Left ventricle myocardium inferior (tissue), 1 donor: ENCODE measurements at places on chromosomes 2 and 18. TPM values are rescaled to one million over a fixed set of nuclear protein-coding genes. Genes with fewer than 3 reads are reported as not detected.

- DNase-seq, result no peak
These were observed 4.6 kb downstream of the CHST10 start for GRCh38 chr2:100412881-100413321.

The GALNT5 gene
- total RNA-seq, result 0.19 TPM

GRCh38 chr18:55109818-55110414, 150.7 kb upstream of the CCDC68 start:
- DNase-seq, result no peak

DNA sequence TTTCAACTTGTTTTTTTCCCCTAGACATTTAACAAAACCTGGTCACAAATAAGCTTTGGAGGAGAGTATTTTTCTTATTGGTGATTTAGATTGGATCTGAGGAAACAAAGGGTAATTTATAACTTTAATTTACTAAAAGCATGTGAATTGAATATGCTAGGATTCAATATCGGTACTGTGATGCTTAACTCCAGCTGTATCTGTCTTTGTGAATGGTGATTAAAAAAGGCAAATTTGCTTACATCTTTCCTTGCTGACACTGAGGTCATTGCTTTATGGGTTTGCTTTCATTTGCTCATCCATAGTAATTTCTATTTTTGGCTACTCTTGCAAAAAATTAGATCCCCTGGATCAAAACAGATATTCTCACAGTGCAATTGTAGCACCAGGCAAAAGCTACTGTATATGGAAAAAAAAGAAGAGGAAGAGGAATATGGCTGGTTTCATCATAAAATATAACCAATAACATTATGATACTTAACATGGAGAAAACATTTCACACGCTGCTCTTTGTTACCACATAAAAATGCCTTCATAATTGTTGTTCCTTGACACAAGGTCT, 832.0 kb upstream of the ZEB2 start:
- DNase-seq, result no peak

DNA sequence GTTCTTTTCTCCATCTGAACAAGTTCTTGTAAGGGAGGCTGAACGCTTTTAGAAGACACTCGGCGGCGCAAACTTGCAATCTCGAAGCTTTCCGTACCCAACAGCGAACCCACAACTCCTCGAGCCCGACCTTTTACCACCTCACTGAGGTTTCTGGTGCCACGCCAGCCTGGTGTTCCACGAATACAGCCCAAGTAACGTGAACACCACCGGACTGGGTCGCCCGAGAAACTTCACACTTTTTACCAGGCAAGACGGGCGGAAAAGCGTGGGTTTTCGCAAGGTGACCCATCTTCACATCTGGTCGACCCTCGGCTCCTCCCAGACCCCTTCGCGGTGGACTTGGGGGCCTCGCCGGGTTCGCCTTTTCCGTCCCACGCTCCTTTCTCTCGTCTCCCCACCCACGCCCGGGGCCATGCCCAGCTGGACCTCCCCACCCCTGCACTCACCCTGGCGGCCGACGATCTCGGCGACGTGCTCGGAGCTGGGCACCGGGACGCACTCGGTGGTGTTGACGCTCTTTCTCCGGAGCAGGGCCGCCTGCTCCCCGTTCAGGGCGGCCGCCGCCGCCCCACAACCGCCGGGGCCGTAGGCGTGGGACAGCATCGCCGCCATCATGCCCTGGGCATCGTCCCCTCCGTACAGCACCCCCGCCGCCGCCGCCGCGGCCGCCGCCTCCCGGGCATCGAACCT, 1.2 kb downstream of the MEX3C start:
- DNase-seq, result peak; percentile 47

DNA sequence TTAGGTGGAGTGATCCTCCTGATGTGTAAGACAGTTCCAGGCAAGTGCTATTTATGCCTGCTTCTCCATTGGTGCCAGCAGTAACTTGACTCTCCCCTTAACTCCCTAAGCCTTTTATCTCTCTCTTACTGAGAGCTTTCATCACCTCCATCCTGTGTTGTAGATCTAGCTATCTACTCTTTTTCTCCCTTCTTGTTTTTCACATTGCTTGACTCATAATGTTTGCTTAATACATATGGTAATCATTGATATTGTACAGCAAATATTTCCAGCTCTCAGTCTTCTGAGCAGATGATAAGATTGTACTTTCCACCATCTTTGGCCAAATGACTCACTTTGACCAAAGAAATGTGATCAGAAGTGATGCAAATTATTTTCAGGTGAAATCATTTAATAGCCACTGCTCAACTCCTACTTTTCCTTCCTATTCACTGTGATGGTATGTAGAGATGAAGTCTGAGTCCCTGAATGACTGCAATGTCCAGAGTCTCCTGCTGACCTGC, 165.0 kb downstream of the PLCL1 start:
- no peak for DNase-seq

The CCDC121 gene
- 6.8 TPM for total RNA-seq

GRCh38 chr2:38745267-38745666, 5.9 kb downstream of the SRSF7 start:
- DNase-seq, result no peak

The UGT1A6 gene
- total RNA-seq, result not detected

GRCh38 chr18:305003-305501, 37.2 kb upstream of the THOC1 start:
- DNase-seq, result no peak
